Substantia nigra (tissue), 51 donors: ENCODE measurements at places on chromosomes 6 and 20.

DNA sequence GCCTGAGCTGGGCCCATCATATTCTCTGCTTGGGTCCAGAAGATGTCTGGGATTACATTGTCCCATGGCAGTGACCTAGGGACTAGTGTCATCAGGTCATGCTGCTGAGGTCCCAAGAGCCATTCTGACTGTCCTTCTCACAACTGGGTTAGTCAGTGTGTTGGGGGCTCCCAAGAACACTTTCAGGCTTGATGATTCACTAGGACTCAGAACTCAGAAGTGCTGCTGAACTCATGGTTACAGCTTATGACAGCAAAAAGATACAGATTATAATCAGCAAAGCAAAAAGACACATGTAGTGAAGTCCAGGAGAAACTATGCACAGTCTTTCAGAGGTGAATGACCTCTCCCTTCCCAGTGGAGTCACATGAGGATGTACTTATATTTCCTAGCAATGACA lies 107.8 kb downstream of the SYNE1 start:
- no peak for DNase-seq

- no peak for DNase-seq
Observed at GRCh38 chr20:32179515-32179914, 28.0 kb downstream of the PLAGL2 start.

DNA sequence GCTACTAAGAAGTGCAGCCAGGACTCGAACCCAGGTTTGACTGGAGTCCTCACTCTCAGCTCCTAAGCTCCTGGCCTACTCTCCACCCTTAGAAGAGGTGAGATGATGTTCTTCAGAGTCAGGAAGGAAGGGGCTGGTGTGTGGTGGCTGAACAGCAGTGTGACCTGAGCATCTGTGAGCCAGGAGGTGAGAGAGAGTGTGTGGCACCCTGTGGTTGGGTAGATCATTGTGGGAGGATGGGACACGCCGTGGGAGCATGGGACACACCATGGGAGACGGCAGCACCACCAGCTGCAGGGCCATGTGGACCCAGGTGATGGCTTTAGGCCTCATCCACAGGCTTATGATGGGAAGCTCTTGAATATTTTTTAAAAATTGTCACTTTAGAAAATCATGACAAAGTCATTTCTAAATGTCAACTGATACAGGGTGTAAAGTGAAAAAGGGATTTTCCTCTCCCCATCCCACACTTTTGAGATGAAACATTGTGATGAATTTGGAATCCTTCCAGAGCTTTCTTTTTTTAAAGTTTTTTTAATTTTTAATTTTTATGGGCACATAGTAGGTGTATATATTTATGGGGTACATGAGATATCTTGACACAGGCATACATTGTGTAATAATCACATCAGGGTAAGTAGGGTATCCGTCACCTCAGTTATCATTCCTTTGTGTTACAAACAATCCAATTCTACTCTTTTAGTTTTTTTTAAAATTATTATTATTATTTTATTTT lies 31.6 kb downstream of the SRC start:
- no peak for DNase-seq

GRCh38 chr6:97594844-97595243 lies 311.8 kb upstream of the MMS22L start:
- no peak for DNase-seq

GRCh38 chr6:111558690-111559187 lies 46.9 kb downstream of the TRAF3IP2 start:
- DNase-seq: no peak

GRCh38 chr6:16840291-16840690 lies 79.0 kb upstream of the ATXN1 start:
- DNase-seq: no peak

GRCh38 chr6:154252678-154253077 lies 103.9 kb downstream of the IPCEF1 start:
- DNase-seq: no peak

DNA sequence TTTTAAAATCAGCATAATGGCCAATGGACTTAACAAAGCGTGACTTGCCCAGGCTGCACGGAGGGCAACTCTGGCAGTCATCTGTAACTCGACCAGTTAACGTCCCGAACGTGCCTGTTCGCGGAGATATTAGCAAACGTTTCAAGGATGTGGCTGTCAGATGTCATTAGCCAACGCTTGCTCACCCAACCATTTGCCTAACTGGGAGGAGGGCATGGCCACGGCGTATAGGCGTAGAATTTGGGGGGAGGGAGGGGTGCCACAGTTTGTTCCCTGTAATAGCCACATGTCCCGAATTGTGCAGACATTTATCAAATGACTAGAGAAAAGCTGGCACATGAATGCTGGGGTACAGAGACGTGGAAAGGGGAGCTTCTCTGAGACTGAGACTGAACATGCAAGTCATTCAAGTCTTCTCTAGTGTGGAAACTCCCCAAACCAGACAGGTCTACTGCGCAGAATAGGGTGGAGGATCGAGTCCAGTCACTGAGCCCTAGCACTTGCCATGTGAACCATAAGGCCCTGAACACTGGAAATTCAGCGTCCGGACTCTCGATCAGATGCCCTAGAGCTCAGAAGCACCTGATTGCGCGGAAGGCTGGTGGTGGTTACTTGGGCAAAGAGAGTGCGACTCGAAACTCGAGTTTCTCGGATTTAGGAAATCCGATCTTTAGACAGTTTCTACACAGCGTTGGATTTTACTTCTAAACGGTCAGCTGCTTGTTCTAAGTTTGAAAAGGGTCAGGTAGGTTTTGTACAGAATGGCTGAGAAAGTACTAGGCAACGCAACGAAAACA lies 32.6 kb downstream of the TFAP2B start:
- DNase-seq: no peak

DNA sequence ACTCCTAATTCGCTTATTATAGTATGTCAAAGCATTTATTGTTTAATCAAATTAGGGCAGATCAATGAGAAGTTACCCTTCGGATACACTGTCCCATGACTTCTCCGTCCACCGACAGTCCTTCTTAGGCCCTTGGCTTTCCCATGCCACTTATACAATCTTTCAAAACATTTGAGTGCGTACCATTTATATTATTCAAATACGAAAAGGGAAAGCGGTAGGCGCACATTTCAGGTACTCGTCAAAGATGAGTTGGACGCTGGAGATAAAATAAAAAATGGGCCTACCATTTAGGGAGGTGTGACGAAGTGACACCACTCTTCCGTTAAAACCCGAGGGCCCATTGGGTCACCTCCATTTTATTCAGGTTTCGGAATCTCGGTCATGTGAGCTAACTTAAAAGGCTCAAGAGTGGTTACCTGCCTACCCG lies 542 bp upstream of the AFG1L start:
- DNase-seq: no peak

- no peak for DNase-seq
Observed at GRCh38 chr6:35638679-35639078, 50.0 kb downstream of the FKBP5 start.
